ENCODE measurements at places on chromosomes 5 and 9.

DNA sequence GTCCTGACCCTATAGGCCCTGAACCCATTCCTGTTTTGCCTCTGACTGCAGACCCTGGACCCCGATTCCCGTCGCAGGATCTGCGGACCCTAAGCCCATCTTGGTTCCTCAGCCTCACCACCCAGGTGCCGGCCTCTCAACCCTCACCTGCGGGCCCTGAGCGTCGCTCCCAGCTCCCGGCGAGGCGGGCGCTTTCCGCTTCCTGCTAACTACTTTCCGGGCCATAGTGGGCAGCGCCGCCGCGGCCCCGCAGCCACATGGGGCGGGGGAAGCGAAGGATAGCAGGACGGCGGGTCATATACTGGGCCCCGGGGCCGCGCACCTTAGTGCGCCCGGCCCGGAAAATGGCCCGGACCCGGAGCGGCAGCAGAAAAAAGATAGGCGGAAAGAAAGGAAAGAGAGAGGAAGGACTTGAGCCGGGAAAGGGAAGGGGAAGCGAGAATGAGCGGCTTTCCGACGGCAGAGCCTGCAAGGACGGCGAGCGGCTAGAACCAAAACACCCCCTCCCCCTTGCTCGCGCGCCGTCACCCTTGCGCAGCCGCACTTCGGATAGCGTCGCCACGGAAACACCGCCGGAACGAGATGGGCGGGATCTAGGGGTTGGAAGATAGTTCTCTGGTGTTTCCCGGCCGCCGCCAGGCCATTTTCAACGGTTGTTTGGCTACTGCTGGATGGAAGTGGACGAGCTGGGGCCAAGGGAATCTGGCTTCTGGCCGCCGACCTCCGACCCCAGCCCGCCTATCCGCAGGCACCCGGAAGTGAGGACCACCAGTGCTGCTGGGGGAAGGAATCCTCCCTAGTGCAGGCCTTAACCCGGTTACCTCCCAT, at the start of gene DCAF12:
Gene DCAF12 (minus strand): TSS at position 492 of the 828 bp plus-strand sequence. CDS start 267 bp downstream, at position 225.
- peak; percentile 89 for DNase-seq

- DNase-seq = no peak
Observed at GRCh38 chr9:89435071-89435823, 62.7 kb downstream of the SEMA4D start.

GRCh38 chr5:173667702-173668101, 51.3 kb upstream of the BOD1 start:
- no peak for DNase-seq

DNA sequence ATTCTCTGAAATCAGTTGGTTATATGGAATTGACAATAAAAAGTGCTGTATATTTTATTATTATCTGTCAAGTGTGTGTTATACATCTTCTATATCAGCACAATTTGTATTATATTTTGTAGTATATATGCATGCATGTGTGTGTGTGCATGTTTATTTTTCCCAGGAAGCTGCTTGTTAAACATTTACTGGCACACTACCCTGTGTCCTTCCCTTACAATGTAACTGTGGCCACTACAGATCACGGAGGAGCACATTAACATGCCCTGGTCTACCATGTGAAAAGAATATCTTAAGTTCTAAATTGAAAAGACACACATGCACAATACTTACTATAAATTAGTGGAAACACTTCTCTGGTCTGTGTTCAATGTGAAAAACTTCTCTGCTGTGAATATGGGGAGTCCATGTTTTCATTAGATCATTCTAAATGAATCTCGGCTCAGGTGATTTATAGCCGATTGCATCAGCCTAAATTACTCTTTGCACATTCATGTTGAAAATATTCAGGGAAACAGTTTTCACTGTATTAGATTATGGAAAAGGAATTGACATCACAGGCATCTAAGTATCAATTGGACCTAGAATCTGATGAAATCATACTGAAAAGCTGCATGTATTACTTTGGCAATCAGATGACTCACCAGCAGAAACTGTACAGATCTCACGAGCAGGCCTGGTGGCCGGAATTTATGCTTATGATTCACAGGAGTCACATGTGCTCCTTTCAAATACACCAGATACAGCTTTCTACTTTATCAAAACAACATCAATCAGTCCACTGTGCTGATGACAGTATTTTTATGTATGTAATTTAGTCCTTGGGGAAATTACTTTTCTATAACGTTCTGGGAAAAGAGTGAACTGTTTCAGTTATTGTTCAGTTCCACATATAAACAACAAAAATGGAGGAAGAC, 39.4 kb downstream of the LURAP1L start:
- DNase-seq = peak; percentile 75

- no peak for DNase-seq
Observed at GRCh38 chr9:92564504-92564903, 28.7 kb upstream of the ECM2 start.

DNA sequence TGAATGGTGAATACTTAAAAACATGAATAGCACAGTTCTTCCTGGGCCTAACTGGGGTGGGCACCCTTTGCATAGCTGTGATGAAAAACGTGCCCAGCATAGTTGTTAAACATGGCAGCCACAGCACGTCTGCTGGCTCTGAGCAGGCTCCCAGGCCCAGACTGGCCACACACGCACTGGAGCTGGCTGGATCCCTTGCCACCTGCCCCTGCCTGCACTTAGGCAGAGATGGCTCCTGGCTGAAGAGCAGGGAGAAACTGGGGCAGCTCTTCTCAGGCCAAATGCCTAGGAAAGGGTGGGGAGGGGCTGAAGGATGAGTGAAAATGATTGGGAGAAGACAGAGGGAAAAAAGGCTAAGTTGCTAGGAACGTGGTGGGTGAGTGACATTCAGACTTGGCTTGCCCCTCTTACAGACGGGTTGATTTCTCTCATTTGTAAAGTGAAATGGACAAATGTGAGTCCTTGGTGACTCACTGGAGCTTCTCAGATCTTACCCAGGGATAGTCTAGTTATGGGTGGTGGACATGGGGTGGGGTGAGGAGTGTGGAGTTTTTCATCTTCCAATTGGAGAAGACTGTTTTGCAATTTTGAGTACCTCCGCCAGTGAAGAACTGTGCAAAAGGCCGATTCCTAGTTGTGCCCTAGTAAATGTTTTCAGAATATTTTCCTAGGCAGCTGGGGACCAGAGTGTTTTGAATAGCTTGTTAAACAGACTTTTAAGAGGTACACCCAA, 42.4 kb downstream of the TRIO start:
- no peak for DNase-seq

- DNase-seq = no peak
Observed at GRCh38 chr5:81925981-81926380, 45.8 kb upstream of the ATG10 start.

DNA sequence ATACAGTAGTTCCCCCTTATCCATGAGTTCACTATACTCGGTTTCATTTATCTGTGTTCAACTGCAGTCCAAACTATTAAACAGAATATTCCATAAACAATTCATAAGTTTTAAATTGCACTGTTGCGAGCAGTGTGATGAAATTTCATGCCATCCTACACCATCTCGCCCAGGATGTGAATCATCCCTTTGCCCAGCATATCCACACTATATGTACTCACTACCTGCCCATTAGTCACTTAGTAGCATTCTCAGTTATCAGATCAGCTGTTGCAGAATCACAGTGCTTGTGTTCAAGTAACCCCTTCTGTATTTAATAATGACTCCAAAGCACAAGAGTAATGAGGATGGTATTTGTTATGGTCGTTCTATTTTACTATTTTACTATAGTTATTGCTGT, 51.5 kb downstream of the SHOC1 start:
- no peak for DNase-seq

All from left renal cortex interstitium (tissue), 4 donors.